ENCODE measurements at places on chromosomes 1 and 21.

DNA sequence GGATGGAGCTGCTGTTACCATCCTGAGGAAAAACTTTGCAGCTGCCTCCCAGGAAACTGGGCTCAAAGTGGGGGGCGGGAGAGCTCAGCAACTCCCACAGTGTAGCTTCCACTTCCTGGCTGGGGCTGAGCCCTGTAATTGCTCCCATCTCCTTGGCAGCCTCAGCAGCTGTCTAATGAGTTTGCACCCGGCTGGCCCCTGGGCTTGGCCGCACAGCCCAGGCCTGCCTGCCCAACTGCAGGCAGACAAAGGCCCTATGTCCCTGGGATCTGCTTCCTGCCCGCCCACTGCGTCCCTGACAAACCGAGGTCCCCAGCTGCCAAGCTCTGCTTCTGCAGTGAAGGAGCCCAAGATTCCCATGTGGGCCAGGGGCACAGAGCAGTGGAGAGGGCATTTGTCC lies 30.1 kb downstream of the EDN2 start:
- DNase-seq, result no peak

DNA sequence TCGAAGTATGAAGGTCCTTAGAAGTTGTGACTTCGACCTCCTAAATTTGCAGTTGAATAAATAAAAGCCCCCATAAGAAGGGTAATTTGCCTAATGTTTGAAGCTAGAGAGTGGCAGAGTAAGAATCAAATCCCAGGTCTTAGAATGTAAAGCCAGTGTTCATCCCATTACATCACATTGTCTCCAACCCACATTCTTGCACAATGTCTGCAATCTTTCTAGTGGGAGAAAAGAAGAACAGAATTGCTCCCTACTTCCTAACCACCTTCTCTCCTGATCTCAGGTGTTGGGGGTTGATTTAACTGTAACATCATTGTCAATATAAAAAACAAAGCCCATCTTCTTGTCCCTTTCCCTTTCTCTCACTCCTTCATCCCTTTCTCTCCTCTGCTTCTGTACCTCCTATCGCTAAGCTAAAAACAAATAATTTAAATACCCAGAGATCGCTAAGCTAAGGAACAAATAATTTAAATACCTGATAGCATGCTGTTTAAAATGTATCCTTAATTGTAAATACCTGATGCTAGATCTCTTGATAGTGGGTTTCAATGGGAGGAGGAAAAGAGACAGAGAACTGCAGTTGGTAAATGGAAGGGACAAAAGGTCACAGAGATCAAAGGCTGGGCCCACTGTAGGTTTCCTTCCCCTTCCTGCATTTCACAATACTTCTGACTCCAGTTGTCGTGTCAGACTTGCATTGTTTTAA lies 32.1 kb upstream of the CCDC190 start:
- no peak for DNase-seq

GRCh38 chr1:15288173-15288926 lies 41.3 kb downstream of the FHAD1 start:
- DNase-seq, result peak; percentile 33

GRCh38 chr1:246567646-246568235 lies 1.5 kb downstream of the CNST start:
- no peak for DNase-seq

- no peak for DNase-seq
Measured at GRCh38 chr1:14421977-14422609, 176.4 kb upstream of the KAZN start.

DNA sequence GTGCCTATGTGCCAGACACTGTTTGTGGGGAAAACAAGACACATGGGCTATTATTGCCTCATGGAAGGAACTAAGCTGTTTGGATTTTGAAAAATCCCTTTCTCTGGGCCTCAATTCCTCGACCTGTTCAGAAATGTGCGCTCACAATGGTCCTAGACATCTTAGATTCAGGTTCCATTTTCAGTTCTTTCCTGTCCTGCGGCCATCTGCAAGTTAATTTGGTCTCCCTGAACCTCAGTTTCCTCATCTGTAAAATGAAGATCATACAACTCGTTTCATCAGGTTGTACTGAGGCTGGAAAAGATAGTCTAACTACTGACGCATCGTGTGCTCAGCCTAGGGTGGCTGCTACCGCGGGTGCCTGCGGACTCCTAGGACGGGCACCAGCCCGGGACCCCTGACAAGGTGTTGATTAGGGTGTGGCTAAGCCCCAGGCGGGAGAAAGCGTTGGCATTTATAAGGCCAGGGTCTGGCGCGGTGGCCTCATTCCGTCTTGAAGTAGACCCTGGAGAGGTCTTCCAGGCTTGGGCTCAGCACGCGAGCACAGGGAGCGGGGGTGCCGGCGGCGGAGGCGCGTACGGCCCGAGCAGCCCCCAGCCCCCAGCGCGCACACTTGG lies 493 bp upstream of the ELOA start:
- peak; percentile 5 for DNase-seq

- DNase-seq, result no peak
Measured at GRCh38 chr1:217077426-217077825, 354.2 kb upstream of the ESRRG start.

DNA sequence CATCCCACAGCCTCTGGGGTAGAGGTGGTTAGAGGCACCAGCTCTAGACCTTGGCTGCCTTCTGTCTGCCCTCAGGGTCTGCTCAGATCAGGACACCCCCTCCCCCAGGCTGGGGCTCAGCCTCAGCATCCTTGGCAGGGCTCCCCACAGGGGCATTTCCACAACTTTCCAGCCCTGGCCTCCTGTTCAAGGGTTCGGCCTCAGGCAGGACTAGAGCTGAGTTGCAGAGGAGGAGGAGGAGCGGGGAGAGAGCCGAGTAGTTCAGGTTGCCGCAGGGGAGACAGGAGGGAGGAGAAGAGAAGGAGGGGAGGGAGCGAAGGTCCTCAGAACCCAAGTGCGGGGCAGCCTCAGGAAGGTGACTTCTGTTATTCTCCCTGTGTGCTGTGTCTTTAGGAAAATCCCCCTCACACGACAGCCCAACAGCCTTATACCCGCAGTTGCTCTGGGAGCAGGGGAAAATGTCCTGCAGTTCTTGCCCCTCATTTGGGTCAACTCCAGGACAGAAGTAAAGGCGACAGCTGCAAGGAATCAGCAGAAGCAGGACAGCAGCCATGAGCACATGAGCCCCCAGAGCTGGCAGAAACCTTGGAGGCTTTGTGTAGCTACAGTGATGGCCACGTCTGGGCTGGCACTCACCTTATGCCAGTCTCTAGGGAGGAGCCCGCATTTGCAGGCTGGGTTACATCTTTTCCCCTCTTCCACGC lies 46.5 kb upstream of the TENT5B start:
- DNase-seq, result no peak

- no peak for DNase-seq
Measured at GRCh38 chr1:94146273-94146672, 25.3 kb upstream of the ABCA4 start.

GRCh38 chr1:53587252-53587988 lies 128.2 kb downstream of the DMRTB1 start:
- no peak for DNase-seq

DNA sequence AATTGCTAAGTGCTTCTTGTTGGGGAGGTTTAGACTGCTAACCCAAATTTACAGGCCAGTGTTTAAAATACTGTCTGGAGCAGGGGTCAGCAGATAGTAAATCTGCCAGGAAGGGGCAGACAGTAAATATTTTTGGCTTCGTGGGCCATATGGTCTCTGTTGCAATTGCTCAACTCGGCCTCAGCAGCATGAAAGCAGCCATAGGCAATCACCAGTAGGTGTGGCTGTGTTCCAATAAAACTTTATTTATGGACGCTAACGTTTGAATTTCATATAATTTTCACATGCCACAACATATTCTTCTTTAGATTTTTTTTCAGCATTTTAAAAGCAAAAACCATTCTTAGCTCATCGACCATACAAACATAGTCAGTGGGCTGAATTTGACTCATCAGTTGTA lies 172.7 kb downstream of the BRINP2 start:
- no peak for DNase-seq

GRCh38 chr1:61078618-61079295 lies 3.6 kb upstream of the NFIA start:
- no peak for DNase-seq

DNA sequence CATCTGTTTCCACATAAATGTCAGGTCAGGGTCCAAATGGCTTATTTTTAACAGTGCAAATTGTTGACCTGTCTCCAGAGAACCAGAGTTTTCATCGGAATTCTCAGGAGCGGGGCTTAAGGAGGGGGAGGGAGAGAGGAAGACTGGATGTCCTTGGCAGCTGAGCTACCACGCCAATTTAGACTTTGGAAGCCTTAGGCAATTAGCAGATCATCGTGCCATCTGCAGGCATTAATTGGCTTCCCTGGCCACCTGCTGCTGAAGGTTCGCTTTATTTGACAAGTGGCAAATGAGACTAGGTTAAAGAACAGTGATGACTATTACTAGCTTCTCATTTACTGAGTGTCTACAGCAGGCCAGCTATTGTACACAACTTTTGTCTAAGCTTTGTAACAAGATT lies 43.7 kb downstream of the HLX start:
- DNase-seq, result peak; percentile 97

- DNase-seq, result no peak
Measured at GRCh38 chr1:226092965-226093364, 30.4 kb downstream of the H3-3A start.

- no peak for DNase-seq
Measured at GRCh38 chr1:97780884-97781283, 139.9 kb downstream of the DPYD start.

DNA sequence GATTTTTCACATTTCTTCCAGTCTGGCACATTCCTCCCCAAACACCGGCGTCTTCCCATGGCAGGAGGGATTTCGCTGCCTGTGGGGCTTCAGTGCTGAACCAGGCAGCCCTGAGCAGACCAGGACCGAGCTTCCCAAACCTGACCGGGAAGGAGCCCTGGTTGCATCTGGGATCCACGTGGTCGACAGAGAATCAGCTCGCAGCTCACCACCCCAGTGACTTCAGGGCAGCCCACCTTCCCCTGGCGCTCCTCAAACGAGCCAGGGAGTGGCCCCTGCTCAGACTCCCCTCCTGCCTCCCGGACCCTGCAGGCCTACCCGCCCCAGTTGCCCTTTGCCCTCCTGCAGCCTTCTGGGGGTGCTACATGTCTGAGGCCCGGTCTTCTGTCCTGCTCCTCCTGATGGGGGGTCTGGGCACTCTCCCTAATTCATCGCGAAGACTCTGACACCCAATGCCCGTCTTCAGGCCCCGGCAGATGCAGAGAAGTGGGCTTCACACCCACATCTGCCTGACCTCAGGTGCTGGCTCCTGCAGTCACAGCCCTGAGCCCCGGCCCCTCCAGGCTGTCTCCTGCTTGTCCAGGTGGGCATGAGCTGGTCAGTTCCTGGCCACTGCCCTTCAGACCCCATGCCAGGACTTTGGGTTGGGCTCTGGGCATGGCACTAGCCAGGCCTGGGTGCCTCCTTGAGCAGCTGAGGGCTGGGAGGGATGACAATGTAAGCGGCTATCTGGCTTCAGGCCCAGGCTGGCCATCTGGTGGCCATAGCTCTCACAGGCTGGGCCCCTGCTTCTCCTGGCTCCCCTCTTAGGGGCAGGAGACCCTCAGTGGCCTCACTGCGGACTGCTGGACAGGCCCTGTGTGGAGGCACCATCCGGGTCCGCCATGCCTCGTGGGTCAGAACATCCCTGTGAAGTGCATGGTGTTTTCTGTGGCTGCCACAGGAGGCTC lies 26.1 kb upstream of the PRSS38 start:
- no peak for DNase-seq

GRCh38 chr21:42063571-42064521 lies 7.3 kb upstream of the UMODL1 start:
- no peak for DNase-seq

DNA sequence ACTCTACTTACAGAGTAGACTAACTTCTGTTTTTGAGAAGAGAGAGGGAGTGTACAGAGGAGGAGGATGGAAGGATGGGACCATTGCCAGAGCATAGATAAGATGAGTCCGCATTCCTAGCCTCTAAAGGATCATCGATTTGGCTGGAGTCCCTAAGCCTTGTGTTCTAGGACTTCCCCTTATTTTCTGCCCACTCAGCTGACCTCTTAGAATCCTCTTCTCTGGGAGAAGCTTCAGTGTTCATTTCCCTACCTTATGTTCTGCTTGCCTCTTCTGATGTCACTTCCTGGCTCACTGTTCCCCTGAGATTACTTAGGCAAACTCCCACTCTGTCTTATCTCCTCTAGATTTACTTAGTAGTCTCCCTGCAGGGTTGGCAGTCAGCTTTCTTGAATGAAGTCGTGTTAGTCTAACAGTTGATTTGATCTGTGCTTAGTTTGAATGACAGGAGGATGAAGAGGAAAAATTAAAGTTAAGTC lies 156.7 kb downstream of the SYT2 start:
- DNase-seq, result no peak

DNA sequence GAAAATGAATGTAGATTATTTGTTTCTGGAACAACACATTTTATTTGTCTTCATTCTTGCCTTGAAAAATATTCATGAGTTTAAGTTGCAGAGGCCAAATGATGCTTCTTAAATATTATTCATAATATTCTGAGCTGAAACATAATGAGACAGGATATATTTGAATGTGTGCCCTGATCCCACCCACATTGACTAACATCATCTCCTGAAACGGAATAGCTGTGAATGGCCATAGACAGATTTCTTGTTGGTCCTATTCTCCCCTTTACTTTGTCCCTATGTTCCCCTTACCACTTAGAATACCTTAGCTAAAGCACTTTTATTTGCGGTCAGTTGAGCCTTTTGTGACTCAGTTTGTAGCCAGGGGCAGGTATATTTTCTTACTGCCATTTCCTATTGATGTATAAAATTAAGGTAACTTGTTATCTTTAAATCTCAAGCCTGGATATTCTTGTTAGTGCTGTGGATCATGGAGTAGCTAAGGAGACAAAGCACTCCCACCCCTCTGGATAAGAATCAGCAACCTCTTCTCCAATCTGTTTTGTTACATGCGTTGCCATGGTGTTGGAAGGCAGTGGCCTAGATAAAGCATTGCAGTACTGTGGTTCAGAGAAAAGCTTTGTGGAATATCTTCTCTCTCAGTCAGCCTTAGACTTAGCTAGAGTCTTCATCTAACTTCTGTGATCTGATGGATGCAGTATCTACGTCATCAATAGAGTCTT lies 478.5 kb upstream of the DEPDC1 start:
- DNase-seq, result no peak

DNA sequence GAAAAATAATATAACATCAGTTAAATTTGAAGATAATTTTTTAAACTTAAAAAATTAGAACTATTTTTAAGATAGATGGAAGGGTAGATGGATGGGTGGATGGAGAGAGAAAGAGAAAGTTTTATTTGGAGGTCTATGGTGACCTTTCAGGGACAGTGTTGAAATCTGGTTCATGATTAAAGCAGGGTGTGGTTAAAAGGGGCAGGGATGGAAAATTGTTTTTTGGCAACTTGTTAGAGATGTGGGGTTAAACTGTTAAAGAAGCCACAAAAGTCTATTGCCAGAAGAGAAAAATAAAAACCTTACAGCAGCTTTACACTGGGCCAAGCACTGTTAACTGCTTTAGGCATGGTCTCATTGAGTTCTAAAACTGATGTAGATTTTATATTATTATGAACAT lies 134.9 kb upstream of the GORAB start:
- no peak for DNase-seq

DNA sequence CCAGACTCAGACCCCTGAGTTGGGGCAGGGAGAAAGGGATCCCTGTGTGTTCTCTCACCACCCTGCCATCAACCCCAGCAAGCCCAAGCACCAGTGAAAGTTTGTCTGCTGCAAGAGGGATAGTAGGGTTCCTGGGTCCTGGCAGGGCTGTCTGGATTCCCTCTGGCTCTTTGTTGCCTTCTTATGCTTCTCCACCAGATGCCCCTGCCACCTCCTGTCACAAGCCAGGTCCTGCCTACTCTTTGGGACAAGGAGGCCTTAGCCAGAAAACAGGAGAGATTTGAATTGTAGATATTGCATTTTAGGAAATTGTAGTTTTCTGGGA lies 21.7 kb downstream of the UBE2T start:
- no peak for DNase-seq
